ENCODE measurements at places on chromosomes 3 and 15. TPM values are rescaled to one million over a fixed set of nuclear protein-coding genes. Genes with fewer than 3 reads are reported as not detected.

DNA sequence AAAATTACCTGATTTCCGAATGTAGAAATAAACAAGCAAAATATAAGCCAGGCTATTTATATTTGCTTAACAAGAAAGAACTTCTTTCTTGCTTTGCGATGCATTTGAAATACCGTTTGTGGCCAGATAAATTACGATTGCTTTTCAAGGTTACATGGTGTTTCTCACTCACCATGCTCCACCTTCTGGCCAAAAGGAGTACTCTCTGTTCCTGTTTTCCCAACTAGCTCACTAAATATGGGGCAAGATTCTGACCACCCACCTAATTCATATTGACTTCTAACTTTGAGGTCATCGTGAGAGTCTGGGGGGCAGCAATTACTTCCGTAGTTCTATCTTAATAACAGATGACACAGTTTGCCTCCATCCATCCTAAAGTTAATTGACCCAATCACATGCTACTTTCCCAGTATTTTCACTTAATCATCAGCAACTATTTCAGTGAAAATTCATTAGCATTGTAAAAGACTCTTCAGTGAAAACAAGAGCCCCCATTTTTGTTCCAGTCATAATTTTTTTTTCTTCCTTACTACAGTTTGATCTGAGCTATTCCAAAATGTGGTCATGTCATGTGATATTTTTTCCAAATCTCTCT is 25.9 kb downstream of the ACP3 start:
- DNase-seq = peak; percentile 66
- peaks cover 37% of the 10 kb centered on the region for H3K4me1 ChIP-seq
- no peak overlapping the region for H3K4me3 ChIP-seq
- H3K27me3 ChIP-seq = no peaks in the 10 kb centered on the region
- no peak overlapping the region for H3K27ac ChIP-seq

DNA sequence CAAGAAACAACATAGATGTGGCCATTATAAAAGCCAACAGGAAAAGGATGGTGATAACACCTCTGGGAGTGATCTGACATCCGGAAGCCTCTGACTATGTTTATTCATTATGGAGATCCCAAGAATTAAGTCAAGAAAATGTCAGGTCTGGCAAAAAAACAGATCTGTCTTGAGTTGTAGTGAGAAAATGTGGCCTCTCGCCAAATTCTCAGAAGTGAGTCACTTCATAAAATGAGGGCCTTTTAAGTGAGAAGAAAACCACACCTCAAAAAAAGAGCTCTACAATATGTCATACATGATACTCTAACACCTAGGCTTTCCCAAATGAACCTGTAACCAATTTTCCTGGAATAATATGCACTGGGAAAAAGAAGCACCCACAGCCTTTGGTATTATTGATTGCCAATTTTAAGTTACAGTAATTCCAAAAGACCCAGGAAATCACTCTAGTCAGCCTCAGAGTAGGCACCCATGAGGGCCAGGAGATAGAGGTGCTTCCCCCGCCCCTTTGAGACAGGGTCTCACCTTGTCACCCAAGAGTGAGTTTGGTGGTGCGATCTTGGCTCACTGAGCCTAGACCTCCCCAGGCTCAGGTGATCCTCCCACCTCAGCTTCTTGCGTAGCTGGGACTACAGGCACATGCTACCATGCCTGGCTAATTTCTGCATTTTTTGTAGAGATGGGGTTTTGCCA is 38.0 kb downstream of the CCR3 start:
- H3K4me1 ChIP-seq = peaks cover 15% of the 10 kb centered on the region
- no peaks in the 10 kb centered on the region for H3K36me3 ChIP-seq
- peak; percentile 94 for DNase-seq
- no peaks in the 10 kb centered on the region for H3K27me3 ChIP-seq
- H3K4me3 ChIP-seq = no peak overlapping the region

- H3K27me3 ChIP-seq = no peaks in the 10 kb centered on the region
- no peak overlapping the region for H3K4me3 ChIP-seq
- no peak for DNase-seq
- H3K27ac ChIP-seq = no peak overlapping the region
- H3K36me3 ChIP-seq = no peaks in the 10 kb centered on the region
- no peaks in the 10 kb centered on the region for H3K4me1 ChIP-seq
Measured at GRCh38 chr3:127043731-127044510, 61.0 kb downstream of the PLXNA1 start.

- H3K27ac ChIP-seq = no peak overlapping the region
- no peak overlapping the region for H3K4me3 ChIP-seq
- no peaks in the 10 kb centered on the region for H3K27me3 ChIP-seq
- no peak for DNase-seq
- H3K4me1 ChIP-seq = no peaks in the 10 kb centered on the region
Measured at GRCh38 chr15:47674586-47675232, 42.6 kb upstream of the SEMA6D start.

- DNase-seq = peak; percentile 71
- H3K4me1 ChIP-seq = peaks cover 46% of the 10 kb centered on the region
- H3K4me3 ChIP-seq = no peak overlapping the region
- H3K27me3 ChIP-seq = no peaks in the 10 kb centered on the region
Measured at GRCh38 chr3:194328053-194328657, 23.0 kb downstream of the CPN2 start.

DNA sequence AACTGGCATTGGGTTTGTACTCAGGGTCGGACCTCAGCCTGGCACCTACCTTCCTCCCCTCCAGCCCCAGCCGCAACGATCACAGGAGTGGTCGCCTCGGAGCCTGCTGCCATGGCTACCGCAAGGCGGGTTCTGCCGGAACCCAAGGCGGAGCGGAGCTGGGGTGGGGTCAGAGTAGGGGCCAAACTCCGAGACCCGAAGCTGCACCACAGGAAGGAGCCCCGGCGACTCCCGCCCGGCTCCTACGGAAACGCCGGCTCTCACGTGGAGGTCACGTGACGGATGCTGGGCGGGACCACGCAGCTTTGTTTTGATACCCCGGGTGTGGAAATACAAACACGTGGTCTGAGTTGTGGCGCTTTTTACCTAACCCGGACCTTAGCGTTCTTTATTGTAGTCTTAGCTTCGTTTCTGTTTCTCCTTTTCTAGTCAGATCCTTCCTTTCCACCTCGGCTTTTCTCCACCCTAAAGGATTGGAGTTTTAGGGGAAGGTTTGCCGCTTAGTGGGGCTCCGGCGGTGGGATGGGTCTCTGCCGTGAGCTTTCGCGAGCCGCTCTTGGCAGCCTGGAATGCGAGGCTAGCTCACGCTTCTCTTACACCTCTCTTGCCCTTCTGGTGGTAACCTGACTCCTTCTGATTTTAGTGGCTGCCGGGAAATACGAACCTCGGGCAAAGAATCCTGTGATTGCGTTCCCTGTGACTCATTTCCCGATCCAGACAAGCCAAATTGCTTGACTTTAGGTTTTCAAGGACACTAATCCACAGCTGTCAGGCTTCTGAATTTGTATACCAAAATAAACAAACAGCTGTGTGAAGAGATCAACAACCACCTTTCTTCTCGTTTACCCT is at the start of gene HSPBAP1:
TSS of gene HSPBAP1 (minus strand) at position 264 of the 849 bp plus-strand sequence. CDS start at position 113, 151 bp downstream.
- DNase-seq = peak; percentile 95
- H3K4me3 ChIP-seq = peak within 1 kb of the TSS; percentile 81
- H3K27me3 ChIP-seq = no peaks in the 10 kb centered on the region
- peak within 1 kb of the TSS; percentile 89 for H3K27ac ChIP-seq

DNA sequence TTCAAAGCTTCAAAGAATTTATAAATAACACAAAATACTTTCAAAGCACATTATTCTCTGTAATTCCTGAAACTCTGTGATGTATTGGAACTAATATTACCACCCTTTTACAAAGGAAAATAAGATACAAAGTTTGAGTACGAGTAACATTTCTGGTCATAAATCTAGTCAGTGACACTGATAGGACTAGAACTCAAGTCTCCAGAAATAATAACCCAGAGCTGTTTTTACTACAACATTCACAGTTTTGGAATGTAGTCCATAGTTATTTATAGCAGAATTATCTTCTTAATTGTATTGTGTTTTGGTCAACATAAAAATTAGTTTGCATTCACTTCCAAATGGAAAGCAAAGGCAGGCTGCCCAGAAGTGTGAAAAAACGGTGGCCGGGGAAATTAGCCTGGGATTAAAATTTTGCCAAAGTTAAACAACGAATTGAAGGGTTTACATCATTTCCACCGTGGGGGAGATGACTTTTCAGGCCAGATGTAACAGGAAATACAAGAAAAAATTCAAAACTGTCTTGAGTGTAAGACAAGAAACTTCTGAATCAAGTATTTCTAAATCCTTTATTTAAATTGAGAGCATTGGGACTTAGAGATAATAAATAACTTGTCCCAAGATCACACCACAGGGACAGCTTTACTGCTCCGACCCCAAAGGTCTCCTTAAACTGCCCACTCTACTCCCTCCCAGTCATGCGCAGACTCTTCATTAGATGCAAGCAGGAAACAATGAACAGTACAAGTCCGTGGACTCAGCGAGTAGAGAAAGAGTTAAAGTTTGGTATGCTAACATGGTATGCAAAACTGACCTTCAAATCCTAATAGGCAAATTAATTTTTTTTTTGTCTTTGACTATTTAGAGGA is 74.3 kb upstream of the VGLL4 start:
- no peaks in the 10 kb centered on the region for H3K27me3 ChIP-seq
- peaks cover 26% of the 10 kb centered on the region for H3K4me1 ChIP-seq
- H3K4me3 ChIP-seq = peak overlapping the region; percentile 75
- H3K27ac ChIP-seq = peak overlapping the region; percentile 22
- no peaks in the 10 kb centered on the region for H3K36me3 ChIP-seq

DNA sequence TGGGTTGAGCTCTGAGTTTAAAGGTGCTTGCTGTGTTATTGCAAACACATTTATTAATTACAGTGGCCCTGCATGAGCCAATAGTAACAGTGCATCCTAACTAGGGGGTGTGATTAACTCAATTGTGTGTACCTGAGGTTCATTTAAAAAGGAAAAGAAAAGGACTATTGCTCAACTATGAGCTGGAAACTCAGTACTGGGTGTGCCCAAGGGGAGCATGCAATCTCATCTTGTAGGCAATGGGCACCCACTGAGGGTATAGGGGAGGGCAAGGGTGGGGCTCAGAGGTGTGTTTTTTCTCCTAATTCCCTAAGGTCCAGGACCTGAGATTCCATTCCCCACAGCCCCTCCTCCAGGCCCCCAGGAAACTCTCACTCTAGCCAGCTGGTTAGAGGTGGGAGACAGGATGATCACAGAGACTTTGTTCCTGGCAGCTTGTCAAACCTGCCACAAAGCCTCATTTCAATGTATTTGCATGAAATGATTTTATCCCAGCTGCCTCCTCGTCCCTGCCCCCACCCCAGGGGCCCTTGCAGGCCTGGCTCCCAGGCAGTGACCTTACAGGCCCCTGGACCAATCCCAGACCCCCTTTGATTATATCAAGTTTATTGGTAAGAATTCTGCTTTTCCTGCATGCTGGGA is 220.7 kb downstream of the TBC1D2B start:
- no peaks in the 10 kb centered on the region for H3K4me1 ChIP-seq
- DNase-seq = no peak
- peaks cover 41% of the 10 kb centered on the region for H3K27me3 ChIP-seq
- H3K27ac ChIP-seq = no peak overlapping the region
- no peaks in the 10 kb centered on the region for H3K36me3 ChIP-seq

GRCh38 chr15:41894791-41895463 is 1.1 kb upstream of the SPTBN5 start:
- peak overlapping the region; percentile 53 for H3K4me3 ChIP-seq
- peaks cover 20% of the 10 kb centered on the region for H3K4me1 ChIP-seq
- no peaks in the 10 kb centered on the region for H3K27me3 ChIP-seq
- DNase-seq = peak; percentile 82
- H3K27ac ChIP-seq = peak overlapping the region; percentile 86

DNA sequence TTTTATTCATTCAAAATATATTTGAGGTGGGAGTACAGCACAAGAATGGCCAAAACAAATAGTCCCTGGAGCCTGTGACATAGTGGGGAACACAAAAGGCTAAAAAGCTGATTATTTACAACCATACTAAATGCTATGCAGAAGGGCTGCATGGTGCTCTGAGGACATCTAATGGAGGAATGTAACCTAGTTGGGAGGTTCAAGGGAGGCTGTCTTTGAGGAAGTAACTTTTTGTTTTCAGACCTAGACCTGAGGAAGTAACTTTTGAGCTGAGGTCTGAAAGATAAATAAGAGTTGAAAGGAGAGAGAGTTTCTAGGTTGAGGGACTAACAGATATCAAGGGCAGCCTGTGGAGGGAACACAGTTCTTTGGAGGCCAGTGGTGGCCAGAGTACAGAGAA is 34.8 kb upstream of the RASA2 start:
- H3K27ac ChIP-seq = no peak overlapping the region
- H3K36me3 ChIP-seq = no peaks in the 10 kb centered on the region
- no peaks in the 10 kb centered on the region for H3K27me3 ChIP-seq
- H3K4me3 ChIP-seq = no peak overlapping the region

DNA sequence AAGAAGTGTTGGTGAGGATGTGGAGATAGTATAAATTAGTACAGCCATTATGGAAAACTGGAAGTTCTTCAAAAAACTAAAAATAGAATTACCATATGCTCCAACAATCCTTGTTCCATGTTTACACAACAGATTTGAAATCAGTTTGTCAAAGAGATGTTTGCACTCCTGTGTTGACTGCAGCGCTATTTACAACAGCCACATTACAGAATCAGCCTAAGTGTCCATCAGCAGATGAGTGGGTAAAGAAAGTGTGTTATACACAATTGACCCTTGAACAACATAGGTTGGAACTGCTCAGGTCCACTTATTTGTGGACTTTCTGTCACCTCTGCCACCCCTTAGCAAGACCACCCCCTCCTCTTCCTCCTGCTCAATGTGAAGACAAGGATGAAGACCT is 34.7 kb downstream of the LMLN start:
- H3K27ac ChIP-seq = no peak overlapping the region
- no peaks in the 10 kb centered on the region for H3K27me3 ChIP-seq
- DNase-seq = no peak
- no peaks in the 10 kb centered on the region for H3K4me1 ChIP-seq

The SNTN gene
- total RNA-seq = not detected

The NANOGP8 gene
- total RNA-seq = not detected
